ENCODE measurements at places on chromosomes 2 and 18.

- no peak for DNase-seq
These were observed 60.2 kb downstream of the GNAL start for GRCh38 chr18:11749305-11749704.

DNA sequence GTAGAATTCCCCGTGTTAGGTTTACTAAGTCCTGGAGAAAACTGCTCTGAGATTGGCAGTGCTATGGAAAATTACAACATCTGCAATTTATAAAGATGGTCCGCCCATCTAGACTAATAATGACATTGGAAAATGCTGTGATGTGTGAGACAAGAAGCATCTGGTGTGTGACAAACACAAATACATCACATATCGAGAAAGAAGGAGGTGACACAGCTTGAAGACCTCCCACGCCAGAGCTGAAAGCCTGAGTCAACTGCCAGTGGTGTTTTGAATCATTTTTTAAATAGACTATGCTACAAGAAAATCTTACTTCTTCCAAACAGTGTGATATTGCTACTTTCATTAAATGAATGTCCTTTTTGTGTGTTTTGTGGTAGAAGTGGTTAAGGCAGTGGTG lies 8.6 kb upstream of the ANO7 start:
- DNase-seq = no peak

GRCh38 chr2:113842919-113843736 lies 46.8 kb upstream of the ACTR3 start:
- DNase-seq = no peak

- DNase-seq = no peak
These were observed 85.1 kb downstream of the BCL2L11 start for GRCh38 chr2:111205774-111206173.

DNA sequence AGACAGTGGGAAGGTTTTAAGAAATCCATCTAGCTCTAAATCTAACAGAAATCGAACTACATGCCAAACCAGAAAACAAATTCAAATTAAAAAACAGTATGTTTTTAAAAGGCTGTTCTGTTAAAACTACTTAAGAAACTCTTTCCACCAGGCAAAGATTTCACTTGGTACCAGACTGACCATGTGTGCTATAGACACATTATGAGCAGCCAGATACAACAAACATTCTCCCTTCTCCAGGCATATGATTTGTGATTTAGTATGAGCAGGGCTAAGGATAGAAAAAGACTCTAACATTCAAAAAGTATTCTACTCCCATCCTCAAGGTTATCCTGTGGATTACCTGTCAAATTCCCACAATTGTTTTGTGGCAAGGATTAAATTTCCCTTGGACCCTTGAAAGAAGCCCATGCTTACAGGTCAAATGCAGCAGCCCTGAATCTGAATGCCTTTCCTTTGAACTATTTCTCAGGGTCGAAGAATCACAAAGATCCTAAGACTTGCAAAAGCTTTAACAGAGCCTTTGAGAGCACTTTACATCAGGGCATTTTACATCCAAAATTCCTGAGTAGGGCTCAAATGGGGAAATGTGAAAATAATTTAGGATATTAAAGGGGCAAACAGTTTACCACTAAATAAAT lies 42.5 kb upstream of the TTC32 start:
- DNase-seq = no peak

GRCh38 chr18:567122-567521 lies 13.1 kb upstream of the CETN1 start:
- no peak for DNase-seq

DNA sequence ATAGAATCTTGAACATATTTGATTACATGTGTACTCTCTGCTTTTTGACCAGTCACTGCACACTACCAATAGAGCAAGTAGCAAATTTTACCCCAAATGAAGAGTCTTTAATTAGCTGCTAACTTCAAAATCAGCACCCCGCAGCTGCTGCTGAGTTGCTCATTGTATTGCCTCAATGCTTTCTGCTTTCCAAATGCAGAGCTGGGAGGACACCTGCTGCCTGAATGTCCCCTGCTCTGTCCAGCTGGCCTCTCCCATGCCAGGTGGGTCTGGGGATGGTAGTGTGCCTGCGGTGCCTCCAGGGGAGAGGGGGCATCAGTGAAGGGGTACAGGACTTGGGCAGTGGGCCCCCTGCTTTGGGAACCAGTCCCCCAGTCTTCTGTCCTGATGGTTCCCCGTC lies 184.8 kb downstream of the PRKCE start:
- no peak for DNase-seq

- DNase-seq = no peak
These were observed 8.7 kb downstream of the CYRIA start for GRCh38 chr2:16656784-16657391.

DNA sequence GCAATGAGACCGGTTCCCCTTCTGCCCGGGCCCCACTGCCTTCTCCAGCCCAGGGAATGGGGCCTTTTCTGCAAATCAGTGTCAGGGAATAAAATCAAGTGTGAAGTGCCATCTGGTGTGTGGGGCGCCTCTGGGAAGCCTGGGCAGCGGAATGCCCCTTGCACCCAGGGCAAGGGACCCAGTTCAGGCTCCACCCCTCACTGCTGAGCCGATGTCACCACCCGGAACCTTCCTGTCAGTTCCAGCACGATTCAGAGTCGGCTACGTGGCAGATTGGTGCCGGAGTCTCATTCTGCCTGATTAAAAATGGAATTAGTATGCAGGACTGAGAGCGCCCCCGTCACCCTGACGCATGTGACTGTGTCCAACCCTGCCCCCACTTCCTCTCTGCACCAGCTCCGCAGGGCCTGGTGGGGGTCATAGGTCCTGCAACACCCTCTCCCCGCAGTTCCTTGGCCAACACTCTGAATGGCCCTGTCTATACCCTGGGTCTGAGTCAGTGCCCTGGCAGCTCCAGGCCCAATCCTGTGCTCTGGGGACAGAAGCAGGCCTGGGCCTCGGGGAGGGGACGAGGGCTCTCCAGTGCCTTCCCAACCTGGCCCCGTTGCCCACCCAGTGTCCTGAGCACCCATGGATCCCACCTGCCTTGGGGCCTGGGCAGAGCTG lies 8.2 kb upstream of the ALPI start:
- DNase-seq = no peak

Data from dorsolateral prefrontal cortex (tissue), 122 donors.